ENCODE measurements at places on chromosomes 4 and X. TPM values are rescaled to one million over a fixed set of nuclear protein-coding genes. Genes with fewer than 3 reads are reported as not detected.

DNA sequence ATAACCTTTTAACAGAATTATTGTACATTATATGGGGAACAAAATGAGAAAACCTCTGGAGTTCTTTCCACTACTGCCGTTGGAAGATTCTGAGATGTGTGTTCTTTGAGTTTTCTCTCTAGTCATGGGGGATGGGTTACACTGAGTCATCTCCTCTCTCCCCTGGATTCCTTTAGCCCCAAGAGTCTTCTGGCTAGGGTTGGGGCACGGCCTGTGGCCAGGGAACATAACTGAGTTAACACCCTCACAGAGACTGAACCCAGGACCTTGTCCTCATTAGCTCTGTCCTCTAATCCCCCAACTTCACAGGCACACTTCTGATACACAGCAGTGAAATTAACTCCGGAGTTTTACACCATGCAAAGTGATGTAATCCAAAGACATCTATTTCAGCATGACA lies 142.3 kb upstream of the F9 start:
- no peak for DNase-seq

DNA sequence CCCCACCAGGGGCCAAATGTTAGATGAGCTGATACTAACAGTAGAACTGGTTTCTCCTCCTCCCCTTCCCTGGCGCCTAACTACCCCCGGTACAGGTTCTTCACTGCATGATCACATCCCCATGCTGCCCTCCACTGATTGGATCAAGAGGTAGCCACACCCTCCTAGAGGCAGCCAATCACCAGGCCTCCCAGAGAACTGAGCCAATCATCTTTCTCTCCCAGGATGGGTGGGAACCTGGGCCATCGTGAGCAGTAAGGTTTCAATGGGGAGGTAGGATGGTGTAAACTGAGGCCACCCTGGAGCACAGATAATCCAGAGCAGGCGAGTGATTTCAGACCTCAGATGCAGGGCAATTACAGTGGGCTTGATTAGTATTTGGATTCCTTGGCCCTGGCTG lies 64.2 kb downstream of the PPP2R2C start:
- DNase-seq, result no peak

DNA sequence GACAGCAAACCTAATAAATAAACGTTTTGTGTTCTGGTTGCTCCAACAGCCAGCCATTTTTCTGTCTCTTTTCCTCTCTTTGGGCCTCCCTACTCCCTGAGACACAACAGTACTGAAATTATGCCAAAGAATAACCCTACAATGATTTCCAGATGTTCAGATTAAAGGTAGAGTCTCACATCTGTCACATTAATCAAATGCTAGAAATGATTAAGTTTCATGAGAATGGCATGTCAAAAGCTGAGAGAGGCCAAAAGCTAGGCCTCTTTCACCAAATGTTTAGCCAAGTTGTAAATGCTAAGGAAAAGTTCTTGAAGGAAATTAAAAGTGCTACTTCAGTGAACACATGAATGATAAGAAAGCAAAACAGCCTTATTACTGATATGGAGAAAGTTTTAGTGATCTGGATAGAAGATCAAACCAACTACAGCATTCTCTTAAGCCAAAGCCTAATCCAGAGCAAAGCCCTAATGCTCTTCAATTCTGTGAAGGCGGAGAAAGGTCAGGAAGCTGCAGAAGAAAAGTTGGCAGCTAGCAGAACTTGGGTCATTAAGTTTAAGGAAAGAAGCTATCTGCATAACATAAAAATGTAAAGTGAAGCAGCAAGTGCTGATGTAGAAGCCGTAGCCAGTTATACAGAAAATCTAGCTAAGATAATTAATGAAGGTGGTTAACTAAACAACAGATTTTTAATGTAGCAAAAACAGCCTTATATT lies 182.1 kb upstream of the NUDT6 start:
- no peak for DNase-seq

GRCh38 chrX:19639813-19640462 lies 124.6 kb upstream of the MAP3K15 start:
- no peak for DNase-seq

GUCY1B1 gene
- 0.29 TPM for total RNA-seq

TMSB15C gene
- total RNA-seq, result 4.4 TPM

DNA sequence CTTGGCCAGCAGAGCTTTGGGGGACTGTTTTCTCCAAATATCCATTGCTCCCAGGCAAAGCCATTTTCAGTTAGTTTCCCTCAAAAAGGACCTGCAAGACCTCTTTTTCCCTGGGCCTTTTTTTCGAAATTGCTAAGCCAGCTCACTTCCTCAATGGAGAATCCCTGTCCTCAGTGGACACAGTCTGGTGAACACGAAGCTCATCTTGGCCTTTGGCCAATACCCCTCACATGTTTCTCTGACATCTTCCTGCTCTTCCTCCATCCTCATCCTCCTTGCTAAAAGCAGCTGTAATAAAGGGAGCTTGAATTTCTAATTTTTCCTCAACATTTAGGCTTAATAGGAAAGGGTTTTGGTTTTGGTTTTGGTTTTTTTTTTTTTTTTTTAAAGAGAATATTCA lies 17.6 kb upstream of the PRPS1 start:
- DNase-seq, result no peak

DNA sequence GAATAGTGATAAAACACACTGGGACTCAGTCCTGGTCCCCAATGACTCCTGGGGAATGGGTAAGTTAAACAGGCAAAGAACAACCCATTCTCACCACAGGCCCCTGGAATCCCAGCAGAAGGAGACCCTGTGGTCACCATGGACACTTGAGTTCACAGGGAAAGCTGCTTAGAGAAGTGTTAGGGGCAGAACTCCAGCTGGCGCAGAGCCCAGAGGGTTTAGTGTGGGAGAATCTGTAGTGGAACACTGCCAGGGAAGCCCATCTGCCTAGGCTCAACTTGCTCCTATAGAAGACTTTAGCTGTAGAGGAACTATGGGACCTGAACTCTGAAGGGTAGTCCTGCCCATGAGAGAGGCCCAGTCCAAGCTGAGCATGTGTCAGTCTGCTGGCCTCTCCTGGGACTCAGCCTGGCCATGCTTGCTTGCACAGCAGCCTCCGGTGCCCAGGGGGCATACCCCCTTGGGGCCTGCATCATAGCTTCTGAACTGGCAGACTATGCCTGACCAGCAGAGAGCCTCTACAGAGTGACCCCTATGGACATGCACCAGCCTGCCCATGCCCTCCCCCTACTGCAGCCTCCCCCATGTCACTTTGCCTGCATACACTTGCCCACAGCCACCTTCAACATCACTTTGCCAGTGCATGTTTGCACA lies 343.5 kb downstream of the IDS start:
- DNase-seq, result no peak

PLXNB3 gene
- total RNA-seq, result 0.23 TPM

ASIC5 gene
- not detected for total RNA-seq

RBPJ gene
- 66.4 TPM for total RNA-seq

ETFDH gene
- total RNA-seq, result 27.1 TPM

CXCL9 gene
- 0.15 TPM for total RNA-seq

- DNase-seq, result no peak
Observed at GRCh38 chr4:54229631-54230483, 764 bp downstream of the PDGFRA start.

INTU gene
- not detected for total RNA-seq

- peak; percentile 6 for DNase-seq
Observed at GRCh38 chrX:12702509-12703091, 88.6 kb upstream of the PRPS2 start.

DNA sequence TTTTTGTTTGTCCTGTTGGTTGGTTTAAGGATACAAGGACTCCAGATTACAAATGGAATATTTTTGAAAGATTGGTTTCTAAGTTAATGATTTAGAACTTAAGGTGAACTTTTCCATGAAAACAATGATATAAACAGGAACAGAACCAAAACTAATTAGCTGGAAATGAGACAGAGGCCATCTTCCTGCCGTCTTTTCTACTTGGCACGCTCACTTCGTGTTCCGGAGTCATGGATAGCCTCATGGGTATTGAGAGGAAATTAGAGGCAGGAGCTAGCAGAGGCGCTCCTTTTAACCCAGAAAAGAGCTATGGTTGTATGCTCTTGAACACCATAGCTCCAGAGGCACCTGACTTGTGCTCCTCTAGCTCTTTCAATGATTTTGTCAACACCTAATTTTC lies 2.4 kb downstream of the FAM241A start:
- no peak for DNase-seq

DNA sequence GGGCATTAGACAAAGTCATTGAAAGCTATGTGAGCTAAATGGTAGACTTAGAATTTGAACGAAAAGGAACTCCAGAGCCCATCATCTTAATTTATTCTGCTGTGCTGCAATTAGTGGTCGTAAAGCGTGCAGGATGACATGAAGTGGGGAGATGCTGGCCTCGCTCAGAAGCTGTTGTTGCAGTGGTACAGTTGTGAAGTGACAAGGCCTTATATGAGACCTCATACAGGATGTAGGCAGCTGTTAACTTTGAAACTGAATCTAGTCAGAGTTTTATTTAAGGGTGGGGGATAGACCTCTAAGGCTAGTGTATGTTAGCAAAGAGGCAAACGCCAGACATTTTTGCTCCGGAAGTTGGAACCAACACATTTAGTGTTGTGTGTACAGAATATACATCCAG lies 13.4 kb downstream of the KLF3 start:
- DNase-seq, result no peak

DNA sequence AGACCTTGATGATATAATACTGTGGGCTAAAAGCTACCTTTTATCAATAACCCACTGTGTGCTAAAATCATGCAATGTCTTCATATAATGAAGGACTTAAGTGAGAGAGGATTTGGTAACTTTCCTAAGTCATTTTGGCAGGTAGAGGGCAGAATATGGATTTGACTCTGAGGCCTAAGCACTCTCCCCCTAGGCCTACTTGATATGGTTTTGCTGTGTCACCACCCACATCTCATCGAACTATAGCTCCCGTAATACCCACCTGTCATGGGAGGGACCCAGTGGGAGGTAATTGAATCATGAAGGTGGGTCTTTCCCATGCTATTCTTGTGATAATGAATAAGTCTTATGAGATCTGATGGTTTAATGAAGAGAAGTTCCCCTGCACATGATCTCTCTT lies 229.7 kb downstream of the GBA3 start:
- no peak for DNase-seq

DNA sequence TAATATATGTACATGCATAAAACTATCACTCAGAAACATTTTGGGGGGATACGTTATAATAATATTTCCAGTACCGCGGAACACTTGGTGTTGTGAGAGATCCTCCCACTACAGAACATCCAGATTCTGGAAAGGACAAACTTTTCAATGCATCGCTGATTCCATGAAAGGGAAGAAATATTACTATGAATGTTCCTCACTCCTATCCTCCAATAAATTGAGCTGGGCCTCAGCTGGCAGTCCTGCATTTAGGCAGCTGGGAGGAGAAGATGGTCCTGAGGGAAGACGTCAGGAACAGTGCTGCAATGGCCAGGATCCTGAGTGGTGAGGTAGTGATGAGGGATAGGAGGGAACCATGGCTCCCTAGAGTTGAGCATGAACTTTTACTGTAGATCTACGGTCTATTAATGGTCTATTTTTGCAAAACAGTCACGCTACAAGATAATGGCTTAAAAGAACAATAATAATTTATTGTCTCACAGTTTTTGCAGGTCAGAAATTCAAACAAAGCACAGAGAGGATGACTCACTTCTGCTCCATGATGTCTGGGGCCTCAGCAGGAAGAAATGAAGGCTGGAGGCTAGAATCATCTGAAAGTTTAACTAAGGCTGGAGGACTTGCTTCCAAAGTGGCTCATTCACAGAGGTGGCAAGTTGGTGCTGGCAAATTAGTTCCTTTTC lies 538.1 kb downstream of the STIM2 start:
- no peak for DNase-seq

GRCh38 chr4:78953769-78954666 lies 14.8 kb upstream of the PAQR3 start:
- no peak for DNase-seq

GLRB gene
- not detected for total RNA-seq

DNA sequence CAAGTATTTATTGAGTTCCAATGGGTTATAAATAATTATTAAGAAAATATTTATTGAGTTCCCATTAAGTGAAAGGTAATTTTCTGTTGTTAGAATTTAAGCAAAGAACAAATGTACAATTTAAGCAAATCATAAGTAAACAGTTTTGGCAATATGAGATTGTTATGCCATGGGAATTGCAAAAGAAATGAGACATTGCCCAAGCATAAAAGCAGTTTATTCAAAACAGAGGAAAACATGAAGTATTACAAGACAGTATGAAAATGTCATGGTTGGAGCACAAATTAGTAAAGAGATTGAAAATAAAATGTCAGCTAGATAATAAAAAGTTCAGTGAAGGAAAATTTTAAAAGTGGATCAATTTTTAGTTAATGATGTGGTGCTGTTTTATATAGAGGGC lies 706.1 kb upstream of the EPHA5 start:
- no peak for DNase-seq

RASGEF1B gene
- 2.7 TPM for total RNA-seq

GRCh38 chrX:53256446-53257041 lies 24.8 kb downstream of the IQSEC2 start:
- DNase-seq, result no peak

SOWAHD gene
- 3.1 TPM for total RNA-seq

DNA sequence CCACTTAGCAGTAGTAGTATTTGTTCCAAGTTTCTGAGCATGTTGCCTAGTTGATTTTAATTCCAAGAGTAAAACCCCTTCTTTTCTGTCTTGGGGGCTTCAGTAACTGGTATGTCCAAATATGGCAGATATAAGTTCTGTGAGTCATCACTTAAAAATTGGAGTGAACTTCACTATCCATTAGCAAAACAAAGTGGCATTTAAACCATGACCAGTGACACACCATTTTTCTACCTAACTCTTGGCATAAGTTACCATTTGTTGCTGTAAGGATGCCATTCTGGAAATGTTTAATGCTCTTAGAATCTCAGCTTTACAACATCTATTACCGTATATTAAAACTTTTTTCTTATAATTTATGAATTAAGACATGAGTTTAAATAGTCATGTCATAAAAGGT lies 102.0 kb downstream of the CBR4 start:
- DNase-seq, result no peak

DNA sequence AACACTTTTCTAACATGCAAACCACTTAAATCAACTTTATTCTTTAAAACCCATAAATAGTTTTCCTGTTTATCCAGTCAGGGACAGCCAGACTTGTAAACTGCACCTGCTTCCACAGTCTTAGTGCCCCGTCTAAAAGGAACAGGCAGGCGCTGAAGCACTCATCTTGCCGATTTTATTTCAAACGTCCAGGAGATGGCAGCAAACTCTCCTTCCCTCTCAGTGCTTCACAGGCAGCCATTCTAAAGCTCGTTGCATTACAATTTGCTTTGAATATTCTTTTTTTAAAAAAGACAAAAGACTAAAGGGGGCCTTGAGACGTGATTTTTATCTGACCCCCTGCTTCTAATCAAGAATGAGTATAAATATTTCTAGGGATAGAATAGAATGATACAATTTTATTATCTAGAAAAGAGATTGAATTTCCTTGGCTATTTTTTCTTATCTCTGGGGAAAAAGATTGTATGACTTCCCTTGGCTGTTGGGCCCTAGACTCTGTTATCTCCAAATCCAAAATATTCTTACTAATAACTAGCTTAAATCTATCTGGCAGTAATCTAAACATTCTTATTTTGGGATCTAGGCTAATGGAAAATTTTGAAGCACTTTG lies 93.6 kb upstream of the MYOZ2 start:
- DNase-seq, result peak; percentile 73
